ENCODE measurements at places on chromosomes 7 and 10.
A peak's percentile ranks its signal among the peaks of the same experiment; 100 is the strongest.

DNA sequence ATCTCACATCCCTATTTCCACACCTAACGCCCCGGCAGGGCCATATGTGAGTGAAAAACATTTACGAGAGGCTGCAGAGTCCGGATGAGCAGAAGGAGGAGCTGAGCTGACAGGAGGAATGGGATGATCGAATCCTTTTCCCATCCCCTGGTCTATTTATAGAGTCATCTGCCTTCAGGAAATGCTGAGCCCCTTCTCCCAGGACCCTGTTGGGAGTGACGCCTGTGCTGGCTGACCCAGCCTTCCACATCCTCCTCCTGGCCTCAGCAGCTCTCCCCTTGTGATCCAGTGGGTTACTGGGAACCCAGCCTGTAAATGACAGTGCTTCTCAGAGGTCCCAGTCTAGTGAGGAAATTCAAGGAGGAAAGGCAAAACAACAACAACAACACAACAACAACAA is 16.6 kb downstream of the DENND2A start:
- no peak for DNase-seq

DNA sequence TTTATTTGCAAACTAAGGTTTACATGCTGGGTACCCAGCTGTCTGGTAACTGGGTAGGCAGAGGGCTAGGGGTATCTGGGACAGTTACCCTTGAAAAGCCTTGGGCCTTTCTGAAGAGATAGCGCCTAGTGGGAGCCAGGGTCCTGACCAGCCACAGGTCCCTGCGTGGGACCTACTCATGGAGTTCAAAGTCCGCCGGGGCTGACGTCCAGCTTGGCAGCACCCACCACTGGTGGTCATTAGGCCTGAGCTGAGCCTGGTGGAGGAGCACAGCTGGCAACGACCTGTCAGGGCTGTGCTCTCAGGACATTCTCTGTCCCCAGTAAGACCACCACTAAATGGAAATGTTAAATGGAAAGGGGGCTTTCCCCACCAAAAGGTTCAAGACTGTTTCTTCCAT is 20.0 kb downstream of the GUSB start:
- DNase-seq: no peak

DNA sequence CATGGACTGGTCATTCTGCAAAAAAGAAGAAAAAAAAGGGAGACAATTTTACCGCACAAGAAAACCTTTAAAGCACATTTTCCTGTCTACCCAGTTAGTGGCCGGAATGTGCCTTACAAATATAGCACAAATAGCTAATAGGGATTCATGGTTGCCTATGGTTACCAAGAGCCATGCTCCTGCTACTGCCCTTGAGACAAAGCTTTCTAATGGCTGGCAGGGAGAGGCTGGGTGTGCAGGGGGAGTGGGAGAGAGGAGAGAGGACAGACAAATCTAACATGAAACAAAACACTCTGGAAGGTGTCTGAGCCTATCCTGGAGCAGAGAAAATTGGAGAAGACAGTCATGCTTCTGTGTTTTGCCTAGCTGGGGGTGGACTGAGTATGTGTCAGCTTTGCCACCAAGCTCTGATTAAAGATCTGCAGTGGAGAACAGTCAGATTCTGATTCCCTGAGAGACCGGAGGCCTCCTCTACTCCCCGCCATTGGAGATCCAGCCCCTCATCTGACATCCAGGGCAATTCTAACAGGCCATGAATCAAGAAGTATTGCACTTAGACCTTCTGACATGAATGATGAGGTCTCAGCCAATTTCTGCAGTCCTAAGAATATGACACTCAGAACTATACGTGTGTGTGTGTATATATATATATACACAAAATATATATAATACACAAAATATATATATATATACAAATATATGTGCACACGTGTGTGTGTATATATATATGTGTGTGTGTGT is 80.2 kb downstream of the PRTFDC1 start:
- peak; percentile 24 for DNase-seq

- no peak for DNase-seq
Observed at GRCh38 chr7:109322833-109323232, 753.2 kb downstream of the DNAJB9 start.

DNA sequence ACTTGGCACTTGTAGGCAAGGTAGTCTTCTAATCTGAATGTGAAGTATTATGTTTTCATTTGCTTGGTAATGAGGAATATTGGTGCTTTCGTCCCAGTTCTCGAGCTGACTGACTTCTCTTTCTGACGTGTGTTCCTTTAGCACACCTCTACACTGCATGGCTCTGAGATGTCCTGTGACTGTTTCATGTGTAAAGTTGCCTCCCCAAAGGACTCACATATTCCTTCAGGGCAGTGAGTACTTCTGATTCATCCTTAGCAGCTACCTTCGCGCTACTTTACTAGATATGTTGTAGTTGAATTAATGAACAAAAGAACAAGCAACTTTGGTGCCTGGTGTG is 113.7 kb downstream of the EGFR start:
- no peak for DNase-seq

DNA sequence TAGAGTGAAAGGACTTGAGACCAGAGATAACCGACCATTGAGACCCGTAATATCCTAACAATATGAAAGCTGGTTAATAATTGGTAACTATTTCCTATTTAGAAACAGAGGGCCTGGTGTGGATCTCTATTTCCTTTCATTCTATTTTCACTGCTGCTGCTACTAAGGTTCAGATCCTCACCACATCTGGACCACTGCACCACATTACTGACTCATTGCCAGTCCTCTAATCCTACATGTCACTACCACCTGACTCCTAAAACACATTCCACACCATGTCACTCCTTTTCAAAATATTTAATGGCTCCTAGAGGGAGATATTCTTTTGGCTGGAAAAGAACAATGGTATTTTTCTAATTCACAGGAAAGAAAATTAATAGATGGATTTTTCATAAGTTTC is 6.4 kb downstream of the USP54 start:
- DNase-seq: no peak

GRCh38 chr7:39622609-39623008 is 763 bp upstream of the RALA start:
- DNase-seq: no peak

DNA sequence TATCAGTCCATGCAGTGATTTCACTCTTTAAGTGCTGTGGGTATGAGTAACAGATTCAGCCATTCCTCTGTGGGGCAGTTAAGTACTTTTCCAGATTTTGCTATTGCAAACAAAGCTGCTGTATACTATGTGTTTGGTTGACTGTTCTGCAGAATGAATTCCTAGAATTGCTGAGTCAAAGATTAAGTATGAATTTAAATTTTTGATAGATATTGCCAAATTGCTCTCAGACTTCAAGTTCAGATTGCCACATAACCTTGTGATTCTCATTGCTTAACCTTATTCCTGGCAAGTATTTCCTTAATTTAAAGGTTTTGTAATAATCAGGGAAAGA is 21.6 kb upstream of the SAR1A start:
- no peak for DNase-seq

DNA sequence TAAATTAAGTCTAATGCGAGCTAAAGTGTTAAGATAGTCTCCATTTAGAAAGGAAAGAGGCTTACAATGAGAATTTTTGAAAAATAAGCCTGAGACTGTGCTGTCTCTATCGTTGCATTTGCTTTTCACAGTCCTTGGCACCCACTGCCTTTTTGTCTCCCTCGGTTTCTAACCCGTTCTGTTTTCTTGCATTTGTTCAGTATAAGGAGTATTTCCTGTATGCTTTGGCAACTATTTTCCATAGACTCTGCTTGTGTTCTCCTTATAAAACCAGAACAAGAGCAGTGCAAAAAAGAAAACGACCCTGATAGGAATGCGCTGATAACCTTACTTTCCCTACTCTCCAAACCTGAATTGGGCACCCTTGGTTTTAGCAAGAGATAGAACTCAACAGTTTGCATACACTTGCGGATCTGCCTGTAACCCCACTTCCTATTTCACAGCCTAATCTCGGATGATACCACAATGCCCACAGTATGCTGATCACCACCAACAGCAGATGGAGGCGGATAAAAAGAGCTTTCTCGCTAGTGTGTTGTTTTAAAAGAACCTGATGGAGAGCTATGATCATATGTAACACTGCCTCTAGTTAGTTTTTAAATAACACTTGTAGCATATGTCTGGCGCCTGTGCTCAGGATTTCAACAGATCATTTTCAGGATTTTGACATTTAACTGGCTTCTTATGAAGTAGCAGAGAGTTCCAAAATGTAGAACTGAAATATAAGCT is 1.6 kb upstream of the ARHGAP12 start:
- DNase-seq: no peak

GRCh38 chr7:16816824-16817223 is 12.0 kb upstream of the AGR2 start:
- DNase-seq: no peak

DNA sequence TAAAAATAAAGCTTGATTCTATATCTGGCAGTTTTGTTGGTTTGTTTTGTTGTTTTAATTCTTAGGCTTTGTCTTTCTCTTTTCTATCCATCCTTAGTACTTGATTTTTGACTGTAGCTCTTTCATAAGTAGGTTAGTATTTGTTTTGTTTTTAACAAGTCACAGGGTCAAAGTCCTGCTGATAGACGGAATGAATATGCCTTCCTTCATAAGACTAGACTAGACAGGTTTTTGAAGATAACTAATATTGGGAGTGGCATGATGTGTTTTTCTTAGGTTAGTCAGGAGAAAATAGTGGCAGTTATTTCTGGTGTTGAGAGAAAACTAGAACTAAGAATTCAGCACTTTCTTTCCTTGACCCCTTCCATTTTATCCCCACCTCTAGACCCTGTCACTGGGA is 50.4 kb downstream of the CASD1 start:
- no peak for DNase-seq

DNA sequence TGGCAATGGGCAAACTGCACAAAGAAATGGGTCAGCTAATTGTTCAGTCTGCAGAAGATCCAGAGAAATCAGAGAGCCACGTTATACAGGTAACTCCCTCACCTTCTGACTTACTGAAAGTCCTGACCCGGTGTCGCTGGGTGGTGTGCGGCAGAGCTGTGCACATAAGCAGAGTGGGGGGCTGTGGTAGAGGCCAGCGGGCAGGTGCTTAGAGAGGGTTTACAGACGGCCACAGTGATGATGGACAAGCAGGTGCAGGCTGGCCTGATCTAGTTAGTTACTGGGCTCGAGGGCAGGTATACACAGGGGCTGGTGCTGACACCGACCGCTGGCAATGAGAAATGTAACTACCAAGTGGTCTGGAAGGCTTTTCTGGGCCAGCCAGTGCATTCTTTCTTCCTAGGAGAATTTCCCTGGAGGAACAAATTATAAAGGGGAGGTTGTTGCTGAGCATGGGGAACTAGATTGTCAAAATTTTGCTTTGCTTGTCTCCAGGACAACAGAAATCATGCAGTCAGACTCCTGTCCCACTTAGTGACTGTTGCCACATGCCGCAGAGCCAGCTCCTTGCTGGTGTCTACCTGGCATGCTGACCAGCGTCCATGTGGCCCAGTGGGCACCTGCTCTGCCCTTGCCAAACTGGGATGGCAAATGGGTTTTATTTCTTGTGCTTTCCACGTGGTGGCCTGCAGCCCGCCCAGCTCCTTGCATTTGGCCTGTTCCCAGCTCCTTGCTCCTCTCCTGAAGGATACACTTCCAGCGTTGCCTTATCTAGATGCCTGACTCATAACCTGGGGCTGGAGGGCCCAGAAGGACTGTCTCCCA is 28.8 kb downstream of the DENND10 start:
- no peak for DNase-seq

- DNase-seq: no peak
Observed at GRCh38 chr10:129046065-129046681, 420.9 kb upstream of the MGMT start.

DNA sequence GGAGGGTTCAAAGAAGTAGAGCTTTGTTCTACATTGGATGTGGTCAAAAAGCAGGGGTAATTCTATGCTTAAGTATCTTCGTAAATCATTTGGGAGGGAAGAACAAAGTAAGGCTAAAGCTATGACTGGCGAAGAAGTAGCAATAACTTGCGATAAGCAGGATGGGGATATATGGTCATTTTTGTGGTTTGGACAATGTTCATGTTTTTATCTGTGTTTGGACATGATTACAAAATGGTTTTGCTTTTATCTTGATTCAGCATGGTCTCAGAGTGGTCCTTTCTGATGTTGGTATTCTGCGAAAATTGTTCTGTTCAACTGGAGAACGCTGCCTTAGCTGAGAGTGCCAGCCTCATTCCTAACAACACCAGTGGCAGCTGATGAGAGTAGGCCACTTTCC is 208.8 kb downstream of the SEMA3A start:
- DNase-seq: no peak

GRCh38 chr10:101986624-101986971 is 69.4 kb downstream of the ARMH3 start:
- no peak for DNase-seq

- DNase-seq: peak; percentile 62
Observed at GRCh38 chr10:53601260-53601875, 828.8 kb upstream of the MBL2 start.

GRCh38 chr10:96596422-96597407 is 9.9 kb upstream of the TM9SF3 start:
- no peak for DNase-seq

DNA sequence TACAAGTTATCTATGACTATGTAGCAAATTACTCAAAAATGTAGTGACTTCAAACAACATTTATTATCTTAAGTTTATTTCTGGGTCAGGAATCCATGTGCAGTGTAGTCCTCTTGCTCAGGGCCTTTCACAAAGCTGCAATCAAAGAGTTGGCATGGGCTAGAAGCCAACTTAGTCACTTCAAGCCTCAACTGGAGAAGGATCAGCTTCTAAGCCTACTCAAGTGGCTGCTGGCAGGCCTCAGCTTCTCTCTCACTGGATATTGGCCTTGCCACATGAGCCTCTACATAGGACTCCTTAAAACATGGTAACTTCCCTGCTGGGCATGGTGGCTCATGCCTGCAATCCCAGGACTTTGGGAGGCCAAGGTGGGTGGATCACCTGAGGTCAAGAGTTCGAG is 5.0 kb upstream of the NFE2L3 start:
- no peak for DNase-seq

- peak; percentile 88 for DNase-seq
Observed at GRCh38 chr7:35036361-35037171, 719 bp downstream of the DPY19L1 start.

DNA sequence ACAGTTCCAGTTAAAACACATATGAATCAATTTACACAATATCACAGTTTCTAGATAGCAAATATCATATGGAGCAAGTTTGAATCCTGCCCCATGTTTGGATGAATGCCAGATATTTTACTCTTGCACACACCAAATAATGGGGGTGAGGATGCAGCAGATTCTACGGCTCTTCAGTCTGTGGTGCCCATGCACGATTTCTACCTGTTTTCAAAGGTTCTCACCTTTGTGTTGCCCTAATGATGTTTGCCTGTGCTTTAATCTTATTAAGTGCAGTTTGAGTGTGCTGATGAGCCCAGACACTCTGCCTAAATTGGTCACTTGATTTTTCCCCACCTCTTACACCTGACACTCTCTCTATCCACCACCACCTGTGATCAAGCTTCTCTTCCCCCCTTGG is 119.6 kb downstream of the NPY start:
- DNase-seq: no peak

GRCh38 chr10:89207181-89207800 is at the start of gene CH25H:
CH25H (minus strand) TSS chr10:89207317; CDS start chr10:89207292, 25 bp downstream.
- peak; percentile 81 for DNase-seq

All from neural progenitor cell (in vitro differentiated cells).